Thymus (tissue), 14 donors: ENCODE measurements at places on chromosomes 2 and 18. TPM values are rescaled to one million over a fixed set of nuclear protein-coding genes. Genes with fewer than 3 reads are reported as not detected.
A peak's percentile ranks its signal among the peaks of the same experiment; 100 is the strongest.

DNA sequence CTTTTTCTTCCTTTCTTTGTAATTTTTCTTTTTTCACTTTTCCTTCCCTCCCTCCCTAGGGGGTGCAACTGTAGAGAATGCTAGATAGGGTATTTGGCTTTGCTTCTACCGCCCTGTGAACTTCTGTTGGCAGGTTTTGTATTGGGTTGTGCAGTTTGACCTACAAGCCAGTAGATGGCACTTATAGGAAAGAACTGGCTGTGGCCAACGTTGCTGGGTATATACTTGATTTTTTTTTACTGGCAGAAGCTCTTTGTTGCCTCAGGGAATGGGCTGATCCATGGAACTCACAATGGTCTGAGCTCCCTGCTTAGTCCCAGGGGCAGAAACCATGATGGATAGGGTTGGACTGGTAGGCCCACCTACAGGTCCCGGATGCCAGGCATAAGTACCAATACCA, 1019.5 kb upstream of the LRRTM1 start:
- no peak for DNase-seq

Gene COLEC12
- 6.5 TPM for polyA plus RNA-seq

Gene RAB27B
- 1.7 TPM for polyA plus RNA-seq

GRCh38 chr2:240705204-240705791, 13.6 kb downstream of the AQP12A start:
- no peak for DNase-seq

Gene GKN2
- polyA plus RNA-seq: 0.75 TPM

DNA sequence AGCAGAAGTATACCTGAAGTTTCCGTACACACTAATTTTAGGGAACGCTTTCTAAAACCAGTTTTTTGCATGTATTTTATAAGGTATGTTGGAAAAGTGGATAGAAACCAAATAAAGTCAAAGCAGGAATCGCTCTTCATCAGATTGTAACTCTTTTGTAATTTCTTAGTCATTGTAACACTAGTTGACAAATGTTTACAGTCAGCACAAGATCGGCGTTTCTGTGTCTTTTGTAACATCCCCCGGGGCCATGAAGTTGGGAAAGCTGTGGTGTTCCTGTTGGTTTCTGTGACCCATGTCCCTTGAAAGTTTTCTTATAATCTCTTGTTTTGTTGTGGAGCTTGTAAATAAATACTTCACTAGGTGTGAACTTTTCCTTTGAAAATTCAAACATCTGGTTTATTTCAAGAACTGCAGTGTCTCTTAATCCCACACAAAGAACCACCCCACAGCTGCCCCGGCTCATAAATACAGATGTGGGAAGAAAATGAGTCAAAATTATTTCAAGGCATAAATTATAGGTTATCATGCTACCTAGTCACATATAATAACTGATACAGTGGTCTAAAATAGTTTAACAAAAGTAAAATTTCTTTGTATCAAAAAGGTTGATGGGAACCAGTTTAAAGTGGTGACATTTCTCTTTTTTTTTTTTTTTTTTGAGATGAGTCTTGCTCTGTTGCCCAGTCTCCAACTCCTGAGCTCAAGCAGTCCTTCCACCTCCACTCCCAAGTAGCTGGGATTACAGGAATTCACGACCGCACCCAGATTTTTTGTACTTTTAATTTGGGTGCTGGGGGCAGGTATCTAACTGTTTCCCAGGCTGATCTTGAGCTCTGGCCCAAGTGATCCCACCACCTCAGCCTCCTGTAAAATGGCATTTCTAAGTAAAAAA, 751 bp upstream of the NMI start:
- no peak for DNase-seq

DNA sequence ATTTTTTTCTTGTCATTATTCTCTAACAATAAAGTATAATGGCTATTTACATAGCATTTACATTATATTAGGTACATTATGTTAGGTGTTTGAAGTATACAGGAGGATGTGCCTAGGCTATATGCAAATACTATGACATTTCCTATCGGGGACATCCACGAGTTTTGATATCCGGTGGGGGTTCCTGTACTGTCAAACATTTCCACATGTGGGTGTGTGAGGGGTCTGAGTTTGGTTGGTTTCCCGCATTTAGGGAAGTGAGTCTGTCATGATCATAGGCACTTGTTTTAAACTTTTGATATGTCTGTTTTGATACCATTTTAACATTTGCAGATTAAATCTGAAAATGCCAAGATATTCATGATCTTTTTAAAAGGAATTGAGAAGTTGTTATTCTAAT, 76.0 kb downstream of the CEP192 start:
- no peak for DNase-seq

- no peak for DNase-seq
Measured at GRCh38 chr18:10286580-10287150, 167.8 kb upstream of the APCDD1 start.

DNA sequence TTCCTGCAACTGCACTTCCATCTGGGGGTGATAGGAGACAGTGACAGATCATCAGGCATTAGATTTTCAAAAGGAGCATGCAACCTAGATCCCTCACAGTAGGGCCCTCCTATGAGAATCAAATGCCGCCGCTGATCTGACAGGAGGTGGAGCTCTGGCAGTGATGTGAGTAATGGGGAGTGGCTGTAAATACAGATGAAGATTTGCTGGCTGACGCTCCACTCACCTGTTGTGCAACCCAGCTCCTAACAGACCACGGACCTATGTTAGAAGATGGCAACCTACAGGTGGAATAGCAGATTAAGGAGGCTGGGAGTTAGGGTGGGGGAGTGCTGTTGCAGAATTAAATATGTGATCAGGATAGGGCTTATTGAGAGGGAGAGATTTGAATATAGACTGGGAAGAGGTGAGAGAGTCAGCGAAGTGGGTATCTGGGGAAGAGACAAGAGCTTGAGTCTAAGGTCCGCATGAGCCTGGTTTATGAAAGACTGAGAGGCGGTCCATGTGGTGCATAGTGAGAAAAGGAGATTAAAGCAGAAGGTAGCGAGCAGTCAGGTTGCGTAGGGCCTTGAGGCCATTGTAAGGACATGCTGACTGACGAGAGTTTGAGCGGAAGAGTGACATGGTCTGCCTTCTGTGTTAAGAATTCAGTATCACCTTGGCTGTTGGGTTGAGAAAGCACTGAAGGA, 31.3 kb upstream of the TOGARAM2 start:
- DNase-seq: no peak

DNA sequence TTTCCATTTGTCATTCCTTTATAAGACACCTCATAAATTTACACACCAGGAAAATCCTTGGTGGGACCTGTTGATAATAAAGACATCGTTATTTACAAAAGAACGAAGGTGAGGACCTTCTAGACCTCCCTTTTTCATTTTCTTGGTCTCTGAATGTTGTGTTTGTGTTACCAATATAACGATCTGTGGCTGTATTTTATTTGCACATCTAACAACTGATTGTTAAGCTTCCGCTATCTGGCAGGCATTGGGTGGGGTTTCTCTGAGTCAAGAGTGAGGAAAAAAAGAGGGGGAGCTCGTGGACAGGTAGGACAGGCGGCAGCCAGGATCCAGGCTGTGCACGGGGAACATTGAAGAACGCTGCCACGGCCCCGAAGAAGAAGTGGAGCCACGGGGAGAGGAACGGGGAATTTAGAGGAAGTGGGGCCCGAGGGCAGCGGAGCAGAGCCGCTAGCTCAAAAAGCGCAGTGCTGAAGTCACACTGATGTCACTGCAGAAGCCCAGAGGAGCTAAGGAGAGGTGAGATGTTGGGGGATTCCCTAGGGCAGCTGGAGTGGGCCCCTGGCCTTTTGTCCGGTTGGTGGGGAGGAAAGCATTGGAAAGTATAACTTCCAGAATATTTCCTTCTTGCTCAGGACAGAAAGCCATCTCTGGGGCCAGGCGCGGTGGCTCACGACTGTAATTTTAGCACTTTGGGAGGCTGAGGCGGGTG, 20.9 kb upstream of the DNMT3A start:
- DNase-seq: peak; percentile 45

GRCh38 chr18:22912835-22913234, 20.3 kb upstream of the RBBP8 start:
- no peak for DNase-seq

- no peak for DNase-seq
Measured at GRCh38 chr2:72172478-72172877, 24.8 kb upstream of the CYP26B1 start.

- no peak for DNase-seq
Measured at GRCh38 chr2:64273524-64274398, 129.5 kb upstream of the PELI1 start.

DNA sequence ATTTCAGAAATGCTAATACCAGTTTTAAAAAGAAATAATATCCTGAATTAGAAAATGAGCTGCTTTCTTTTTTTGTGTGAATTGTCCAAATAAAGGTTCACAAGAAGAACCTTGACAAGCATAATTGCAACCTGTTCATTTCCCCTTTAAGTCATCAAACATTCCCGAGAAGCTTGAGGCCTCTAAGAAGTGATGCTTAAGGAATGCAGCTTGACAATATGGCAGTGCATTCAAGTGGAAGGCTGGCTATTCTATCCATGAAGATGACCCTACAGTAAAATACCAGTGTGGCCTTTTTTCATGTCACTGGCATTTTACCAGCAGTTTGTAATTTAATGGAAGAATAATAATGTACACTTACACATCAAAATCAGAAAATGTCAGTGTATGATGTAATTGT, 216.7 kb downstream of the CTNNA2 start:
- DNase-seq: no peak

Gene BUB1
- 3.8 TPM for polyA plus RNA-seq

GRCh38 chr2:189179570-189179950, at the start of gene COL5A2:
Gene COL5A2, minus strand, starts transcription at chr2:189179761. Its CDS starts 157 bp downstream, at chr2:189179604.
- DNase-seq: peak; percentile 16

Gene FHOD3
- 4.1 TPM for polyA plus RNA-seq

DNA sequence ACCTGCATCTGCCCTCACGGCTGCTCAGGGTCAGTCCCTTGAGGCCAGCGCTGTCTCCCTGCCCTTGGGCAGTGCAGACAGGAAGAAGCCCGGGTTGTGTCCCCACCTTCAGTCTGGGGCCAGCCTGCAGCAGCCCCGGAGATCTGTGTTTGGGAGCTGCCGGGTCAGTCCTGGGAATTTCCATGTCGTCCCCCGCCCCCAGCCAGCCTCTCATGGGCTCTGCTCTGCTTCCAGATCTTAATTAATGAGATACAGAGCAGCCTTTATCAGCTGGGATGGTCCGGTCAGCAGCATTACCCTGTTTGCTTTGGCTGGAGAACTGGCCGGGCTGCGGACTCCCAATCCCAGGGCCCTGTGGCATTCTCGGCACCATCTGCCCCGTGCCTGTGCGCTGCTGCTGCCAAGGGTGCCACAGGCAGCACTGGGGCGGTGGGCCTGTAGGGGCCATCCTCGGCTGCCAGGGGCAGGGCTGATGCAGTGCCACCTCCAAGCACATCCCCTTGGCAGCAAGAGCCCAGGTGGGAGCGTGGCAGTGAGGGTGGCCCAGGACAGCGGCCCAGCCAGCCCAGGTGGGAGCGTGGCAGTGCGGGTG, 2.4 kb downstream of the BOK start:
- DNase-seq: no peak

GRCh38 chr2:187434342-187434785, 13.7 kb downstream of the CALCRL start:
- DNase-seq: no peak

DNA sequence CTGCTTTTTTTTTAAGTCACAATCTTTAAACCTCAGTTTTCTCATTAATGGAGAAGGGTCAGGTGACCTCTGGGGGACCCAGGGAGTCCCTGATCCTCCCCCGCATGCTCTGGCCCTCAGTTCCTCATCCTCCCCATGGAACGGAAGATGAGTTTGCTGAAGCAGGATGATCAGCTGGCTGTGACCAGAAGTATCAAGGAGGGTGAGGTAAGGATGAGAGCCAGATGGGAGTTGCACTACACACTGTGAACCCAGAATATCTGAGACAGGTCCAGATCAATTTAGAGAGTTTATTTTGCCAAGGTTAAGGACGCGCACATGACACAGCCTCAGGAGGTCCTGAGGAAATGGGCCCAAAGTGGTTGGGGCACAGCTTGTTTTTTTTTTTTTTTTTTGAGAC, 3.8 kb downstream of the CATIP start:
- DNase-seq: no peak

- DNase-seq: no peak
Measured at GRCh38 chr2:120700659-120701058, 35.0 kb upstream of the GLI2 start.

- no peak for DNase-seq
Measured at GRCh38 chr2:238264072-238264460, 24.2 kb upstream of the HES6 start.

Gene YES1
- 18.8 TPM for polyA plus RNA-seq

GRCh38 chr2:202406445-202406978, 30.4 kb downstream of the BMPR2 start:
- no peak for DNase-seq

Gene SUMO1
- polyA plus RNA-seq: 177 TPM

DNA sequence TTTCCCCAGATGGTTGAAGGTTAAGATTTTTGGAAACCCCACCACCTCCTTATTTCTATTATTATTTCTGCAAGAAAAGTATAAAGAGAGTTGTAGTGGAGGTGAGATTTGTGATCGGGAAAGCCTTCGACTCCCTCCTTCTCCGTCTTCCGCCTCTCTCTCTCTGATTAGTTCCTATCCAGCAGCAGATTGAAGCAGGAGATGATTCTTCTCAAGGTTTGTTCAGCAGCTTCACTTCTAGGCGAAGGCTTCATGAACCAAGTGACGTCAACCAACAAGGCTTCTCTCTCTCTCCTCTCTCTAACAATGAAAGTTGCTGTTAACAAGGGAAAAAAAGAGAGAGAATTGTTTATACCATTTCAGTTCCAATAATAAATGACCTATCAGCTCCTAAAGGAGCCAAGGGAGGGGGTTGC, at the start of gene BAZ2B:
TSS of gene BAZ2B (minus strand) at position 263 of the 416 bp plus-strand sequence. CDS start 137,829 bp downstream, outside the sequence.
- peak; percentile 32 for DNase-seq

- DNase-seq: no peak
Measured at GRCh38 chr2:239050252-239050649, 202.4 kb downstream of the TWIST2 start.

DNA sequence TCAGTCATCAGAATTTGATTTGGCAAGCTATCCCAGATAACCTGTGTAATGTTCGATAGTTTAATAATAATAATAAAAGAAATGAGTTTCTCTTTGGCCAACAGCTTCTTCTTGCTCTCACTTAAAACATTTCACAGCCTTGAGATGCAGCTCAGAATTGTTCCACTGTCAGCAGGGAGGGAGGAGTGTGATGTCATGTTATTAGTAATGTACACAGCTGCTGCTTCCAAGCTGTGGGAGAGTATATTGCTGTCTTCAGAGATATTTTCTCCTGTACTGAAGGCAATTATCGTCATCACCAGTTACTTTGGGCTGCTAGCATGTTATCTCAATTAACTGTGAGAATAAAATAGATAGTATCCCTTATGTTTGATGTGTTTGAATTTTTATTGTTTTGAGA, 146.9 kb upstream of the MAP3K20 start:
- DNase-seq: no peak

- DNase-seq: no peak
Measured at GRCh38 chr2:7264791-7265190, 347.6 kb downstream of the RNF144A start.
